K562 (cell line): ENCODE measurements at places on chromosomes 5 and 9.

- DNase-seq, result no peak
These were observed 68.2 kb downstream of the SLC1A1 start for GRCh38 chr9:4558371-4558998.

GRCh38 chr9:105305856-105306255, 61.4 kb downstream of the SLC44A1 start:
- no peak for DNase-seq

- DNase-seq, result no peak
These were observed 43.0 kb upstream of the GNAQ start for GRCh38 chr9:78074385-78075291.

- no peak for DNase-seq
These were observed 159.3 kb downstream of the SPATA31D1 start for GRCh38 chr9:82147798-82148425.

GRCh38 chr5:157541447-157542118, 34.0 kb downstream of the ADAM19 start:
- no peak for DNase-seq

GRCh38 chr9:30925635-30926034, 1458.8 kb upstream of the ACO1 start:
- no peak for DNase-seq

GRCh38 chr5:23437011-23437410, 70.4 kb upstream of the PRDM9 start:
- DNase-seq, result no peak

GRCh38 chr5:73205305-73205704, 32.3 kb downstream of the TMEM174 start:
- DNase-seq, result no peak

DNA sequence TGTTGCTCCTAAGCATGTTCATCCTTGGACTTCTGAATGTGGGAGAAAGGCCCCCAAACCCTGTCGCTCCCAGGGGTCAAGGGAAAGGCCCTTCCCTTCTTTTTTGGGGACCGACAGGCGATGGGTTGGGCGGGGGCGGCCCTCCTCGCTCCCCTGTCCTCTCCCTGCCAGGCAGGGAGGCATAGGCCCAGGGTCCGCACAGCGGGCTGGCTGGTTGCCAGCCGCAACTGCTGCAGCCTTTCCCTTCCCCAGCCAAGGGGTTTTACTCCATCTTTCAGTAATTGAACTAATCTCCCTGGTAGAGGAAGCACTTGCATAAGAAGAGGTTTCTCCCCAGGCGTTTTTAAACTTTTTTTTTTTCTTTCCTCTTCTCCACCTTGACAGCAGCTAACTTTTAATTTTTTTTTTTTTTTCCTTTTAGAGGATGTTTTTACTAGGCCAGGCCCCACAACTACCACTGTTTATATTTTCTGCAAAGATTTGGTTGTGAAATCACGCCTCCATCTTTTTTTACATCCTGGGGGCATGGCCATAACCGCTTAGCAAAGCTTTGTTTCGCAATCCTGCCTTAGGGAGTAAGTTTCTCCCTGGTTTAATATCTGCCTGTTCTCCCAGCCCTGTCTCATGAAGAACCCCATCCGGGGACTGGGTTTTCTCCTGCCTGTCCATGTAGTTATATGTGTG, 216.9 kb upstream of the ZNF608 start:
- DNase-seq, result no peak
